ENCODE measurements at places on chromosomes 12 and 14.

- no peak for DNase-seq
These were observed 154.9 kb upstream of the ATP2B1 start for GRCh38 chr12:89863493-89863938.

- no peak for DNase-seq
These were observed 184.6 kb downstream of the SLC6A15 start for GRCh38 chr12:84727961-84728360.

DNA sequence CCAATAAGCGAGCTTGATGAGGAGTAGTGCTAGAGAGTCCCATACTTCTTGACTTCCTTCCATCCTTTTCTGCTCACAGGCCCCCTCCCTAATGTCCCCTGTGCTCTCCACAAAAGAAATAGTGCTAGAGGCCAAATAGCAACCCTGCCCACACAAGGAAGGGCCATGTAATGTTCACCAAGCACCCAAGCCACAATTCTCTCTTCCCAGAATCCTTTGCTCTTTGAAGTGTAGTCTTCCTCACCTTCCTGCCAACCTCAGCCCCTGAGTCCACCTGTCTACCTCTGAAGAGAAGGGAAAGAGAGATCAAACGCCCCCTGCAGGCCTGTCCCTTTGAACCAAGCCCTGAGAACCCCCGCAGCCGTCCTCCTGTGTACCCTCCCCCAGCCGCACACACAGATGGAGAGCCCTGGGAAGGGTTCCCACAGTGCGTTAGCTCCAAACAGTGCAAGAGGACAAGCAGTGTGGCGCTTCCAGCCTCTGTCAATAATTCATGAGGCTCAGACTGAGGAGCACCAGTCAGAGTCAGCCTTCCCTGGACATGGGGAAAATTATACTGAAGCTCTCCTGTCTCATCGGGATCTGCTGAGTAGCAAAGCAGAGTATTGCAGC, 1.9 kb upstream of the DHRS4 start:
- DNase-seq, result peak; percentile 26

DNA sequence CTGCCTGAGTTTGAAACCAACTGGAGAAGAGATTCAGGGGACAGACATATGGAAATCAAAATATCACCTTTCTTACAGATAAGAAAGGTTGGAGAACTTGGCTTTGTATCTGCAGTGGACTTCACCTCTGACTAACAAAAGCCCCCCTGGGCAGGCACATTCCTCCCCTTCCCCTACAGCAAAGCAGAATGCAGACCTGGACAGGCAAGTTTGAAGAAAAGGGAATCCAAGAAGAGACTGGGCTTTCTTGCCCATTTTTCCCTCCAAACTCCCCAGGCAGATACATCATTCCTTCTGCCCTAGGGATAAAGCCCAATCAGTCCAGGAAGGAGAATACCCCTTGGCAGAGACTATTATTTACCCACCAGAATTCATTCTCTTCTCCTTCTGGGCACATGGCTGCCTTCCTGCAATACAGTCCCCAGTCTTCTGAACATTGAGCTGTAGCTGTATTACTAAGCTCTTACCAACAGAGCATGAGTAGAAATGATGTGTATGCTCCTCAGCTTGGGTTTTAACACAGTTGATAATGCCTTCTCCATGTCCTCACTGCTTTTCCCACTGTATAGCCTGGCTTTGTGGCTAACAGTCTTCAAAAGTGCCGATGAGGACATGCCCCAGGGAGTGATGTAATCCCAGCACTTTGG, 17.4 kb upstream of the NAP1L1 start:
- no peak for DNase-seq

DNA sequence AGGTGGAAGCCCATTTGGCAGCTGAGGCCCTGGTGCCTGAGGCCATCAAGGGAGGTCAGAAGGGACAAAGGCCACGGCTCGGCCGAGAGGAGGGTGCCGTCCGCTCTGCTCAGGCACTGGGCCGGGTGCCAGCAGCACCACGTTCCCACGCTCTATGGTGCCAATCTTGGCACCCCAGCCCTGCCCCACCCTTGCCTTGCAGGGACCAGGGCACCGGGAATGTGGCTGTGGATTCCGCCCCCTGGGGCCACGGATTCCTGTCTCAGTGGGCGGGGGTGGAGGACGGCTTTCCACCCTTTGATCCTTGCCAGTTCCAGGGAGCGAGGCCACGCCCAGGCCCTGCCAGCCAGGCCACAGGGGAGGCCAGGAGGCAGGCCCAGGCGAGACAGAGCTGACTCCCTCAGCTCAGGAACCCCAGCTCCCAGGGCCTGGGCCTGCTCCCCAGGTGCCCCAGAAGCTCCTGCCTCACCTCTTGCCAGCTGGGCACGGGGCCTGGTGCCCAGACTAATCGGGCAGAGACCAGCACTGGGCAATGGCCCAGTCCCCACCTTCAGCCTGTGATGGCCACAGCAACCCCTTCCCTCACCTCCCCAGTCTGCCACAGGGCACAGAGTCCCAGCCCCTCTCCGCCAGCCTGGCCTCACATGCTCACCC, 26.4 kb upstream of the GPR132 start:
- no peak for DNase-seq

- no peak for DNase-seq
These were observed 34.4 kb upstream of the CCNT1 start for GRCh38 chr12:48750769-48751356.

GRCh38 chr12:47328831-47329545, 249.2 kb upstream of the AMIGO2 start:
- DNase-seq, result no peak

- no peak for DNase-seq
These were observed 218.4 kb downstream of the NTF3 start for GRCh38 chr12:5650281-5650680.

DNA sequence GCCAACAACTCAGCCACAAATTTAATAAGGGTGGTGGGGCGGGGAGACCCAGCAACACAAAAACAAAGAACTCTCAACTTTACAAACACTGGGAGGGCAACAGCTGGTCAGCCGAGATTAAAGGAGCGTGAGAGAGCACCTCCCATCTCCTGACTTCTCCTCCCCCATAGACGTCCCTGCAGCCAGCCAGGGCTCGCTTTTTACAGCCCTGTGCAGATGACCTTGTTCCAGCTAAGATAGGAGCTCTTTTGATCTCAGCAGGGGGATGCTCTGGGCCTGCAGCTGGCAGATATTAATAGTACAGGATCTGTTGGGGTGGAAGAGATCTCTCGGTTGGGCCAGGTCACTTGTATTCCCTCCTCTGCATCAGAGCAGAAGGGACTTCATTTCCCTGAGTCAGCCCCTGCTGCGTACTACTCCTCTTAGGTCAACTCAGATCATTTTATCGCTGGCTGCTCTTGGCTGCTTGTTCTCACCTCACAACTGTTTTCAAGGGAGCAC, 475.8 kb downstream of the RAD51B start:
- no peak for DNase-seq

GRCh38 chr12:54430471-54431069, 11.5 kb upstream of the ITGA5 start:
- no peak for DNase-seq

DNA sequence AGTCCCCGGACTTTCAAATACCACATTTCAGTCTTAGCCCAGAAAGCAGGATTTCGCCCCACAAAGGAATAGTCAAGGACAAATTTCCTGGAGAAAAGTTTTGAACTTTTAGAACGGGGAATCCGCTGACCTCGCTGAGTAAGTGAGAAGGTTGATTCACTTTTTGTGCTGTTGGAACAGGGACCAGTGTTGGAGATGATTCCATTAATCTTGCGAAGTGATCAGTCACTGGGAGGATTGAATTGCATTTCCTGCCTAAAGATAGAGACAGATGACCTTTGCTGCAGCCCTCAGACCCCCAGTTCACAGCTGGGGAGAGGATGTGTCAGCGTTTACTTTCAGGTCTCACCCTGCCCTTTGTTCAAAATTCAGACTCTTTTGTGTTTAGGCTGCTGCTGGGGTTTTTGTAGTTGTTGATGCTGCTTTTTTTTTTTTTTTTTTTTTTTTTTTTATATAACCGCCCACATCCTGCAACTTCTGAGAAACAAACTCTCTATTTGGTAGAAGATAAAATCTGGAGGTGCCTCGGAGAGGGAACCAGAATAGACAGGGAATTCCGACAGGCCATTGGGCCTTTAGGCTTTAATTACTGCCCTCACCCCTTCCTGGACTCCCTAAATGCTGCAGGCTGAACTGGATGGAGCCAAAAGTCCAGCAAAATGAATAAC, 9.8 kb upstream of the KDM2B start:
- DNase-seq, result no peak

DNA sequence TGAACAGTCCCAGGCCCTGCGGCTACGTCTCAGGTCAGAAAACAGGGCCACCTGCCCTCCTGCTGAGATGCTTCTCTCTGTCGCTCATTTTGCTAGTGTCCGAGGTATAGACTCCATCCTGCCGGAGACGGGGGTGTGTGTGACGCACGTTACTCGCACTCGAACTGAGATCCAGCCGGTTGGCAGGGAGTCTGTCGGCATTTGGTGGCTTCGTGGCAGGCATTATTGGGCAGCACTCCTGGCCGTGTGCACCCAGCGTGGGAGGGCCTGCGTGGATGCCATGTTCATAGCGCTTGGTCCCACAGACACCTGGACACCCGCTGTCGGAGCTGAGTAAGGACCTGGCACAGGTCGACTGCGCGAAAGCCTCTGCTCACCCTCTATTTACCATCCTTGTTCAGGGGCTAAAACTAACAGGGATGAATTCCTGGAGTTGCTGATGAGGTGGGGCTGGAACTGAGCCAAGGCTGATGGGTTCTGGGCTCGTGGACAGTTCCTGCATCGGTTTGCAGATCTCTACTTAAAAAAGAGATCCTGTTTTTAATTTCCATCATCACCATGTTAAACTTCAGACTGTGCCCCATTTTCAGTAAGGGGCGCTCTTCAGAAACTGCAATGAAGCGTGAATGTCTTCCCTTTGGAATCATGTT, 28.6 kb downstream of the AACS start:
- no peak for DNase-seq

DNA sequence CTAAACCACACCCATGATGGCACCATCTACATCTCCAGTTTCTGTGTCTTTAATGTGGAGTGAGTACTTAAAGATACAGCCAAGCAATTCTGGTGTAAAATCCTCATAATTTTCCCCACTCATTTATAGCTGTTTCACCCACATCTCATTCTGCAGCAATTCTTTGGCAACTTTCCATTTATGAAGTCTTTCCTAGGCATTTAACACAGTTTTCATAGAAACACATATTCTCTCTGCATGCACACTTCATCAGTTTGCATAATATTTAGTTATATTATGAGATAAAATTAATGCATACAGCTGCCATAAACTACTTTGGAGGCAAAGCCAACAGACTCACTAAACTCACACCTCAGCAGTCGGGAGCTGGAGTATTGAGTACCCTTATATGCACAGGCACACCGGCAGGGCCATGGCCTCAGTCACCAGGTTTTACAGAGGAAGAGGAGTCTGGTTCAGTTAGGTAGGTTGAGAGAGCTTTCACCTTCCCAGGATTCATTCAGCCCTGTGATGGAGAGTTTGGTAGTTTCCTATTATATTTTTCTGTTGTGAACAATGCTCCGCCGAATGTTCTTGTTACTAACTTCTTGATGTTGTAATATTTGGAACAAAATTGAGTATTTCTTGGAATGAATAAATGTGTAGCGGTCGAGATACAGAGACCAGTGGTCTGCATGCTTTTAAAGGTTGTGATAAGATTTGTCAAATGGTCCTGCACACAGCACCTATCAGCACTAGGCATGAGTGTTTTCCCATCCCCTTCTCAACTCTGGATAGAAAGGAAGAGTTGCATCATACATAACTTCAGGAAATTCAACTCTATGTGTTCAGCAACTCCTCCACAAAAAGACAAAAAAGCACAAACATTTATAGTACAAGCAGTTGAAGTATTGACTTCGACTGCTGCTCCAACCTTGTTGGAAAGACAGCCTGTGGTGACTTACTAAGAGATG, 123.5 kb downstream of the TTC8 start:
- no peak for DNase-seq

- no peak for DNase-seq
These were observed 53.4 kb upstream of the DIO2 start for GRCh38 chr14:80264702-80265101.

- no peak for DNase-seq
These were observed 576.5 kb downstream of the MED13L start for GRCh38 chr12:115700896-115701465.

- no peak for DNase-seq
These were observed 119.9 kb upstream of the PLEKHG7 start for GRCh38 chr12:92582893-92583292.

DNA sequence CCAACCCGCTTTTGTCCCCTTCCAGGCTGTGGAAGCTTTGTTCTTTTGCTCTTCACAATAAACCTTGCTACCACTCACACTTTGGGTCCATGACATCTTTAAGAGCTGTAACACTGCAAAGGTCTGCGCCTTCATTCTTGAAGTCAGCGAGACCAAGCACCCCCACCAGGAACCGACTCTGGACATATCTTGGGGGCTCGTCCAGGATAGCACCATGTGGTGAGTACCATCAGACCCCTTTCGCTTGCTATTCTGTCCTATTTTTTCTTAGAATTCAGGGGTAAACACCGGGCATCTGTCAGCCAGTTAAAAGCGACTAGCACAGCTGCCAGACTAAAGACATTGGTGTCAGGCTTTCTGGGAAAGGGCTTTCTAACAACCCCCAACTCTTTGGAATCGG, 137.6 kb upstream of the PPFIA2 start:
- no peak for DNase-seq

DNA sequence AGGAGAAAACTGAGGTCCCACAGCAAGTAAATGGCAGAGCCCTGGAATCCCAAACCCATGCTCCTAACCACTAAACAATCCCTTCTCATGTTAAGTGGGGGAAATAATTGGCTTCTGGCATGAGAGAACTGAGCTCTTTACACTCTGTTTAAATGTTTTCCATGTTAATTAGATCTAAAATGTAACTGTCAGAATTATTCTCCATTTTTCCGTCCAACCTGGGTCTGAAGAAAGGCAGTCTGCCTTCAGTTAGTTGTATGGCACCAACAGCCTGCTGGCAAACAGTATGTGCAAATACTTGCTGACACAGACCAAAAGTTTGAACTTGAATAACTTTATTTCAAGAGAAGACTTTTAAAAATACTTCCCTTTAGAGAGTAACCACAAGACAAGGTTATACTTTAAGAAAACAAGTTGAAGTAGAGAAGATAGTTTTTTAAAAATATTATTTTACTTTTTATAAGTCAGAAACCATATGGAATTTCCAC, 59.7 kb downstream of the E2F7 start:
- no peak for DNase-seq

- no peak for DNase-seq
These were observed 70.2 kb downstream of the ETV6 start for GRCh38 chr12:11719678-11720099.
